ENCODE measurements at places on chromosomes 3 and 15.
A peak's percentile ranks its signal among the peaks of the same experiment; 100 is the strongest.

DNA sequence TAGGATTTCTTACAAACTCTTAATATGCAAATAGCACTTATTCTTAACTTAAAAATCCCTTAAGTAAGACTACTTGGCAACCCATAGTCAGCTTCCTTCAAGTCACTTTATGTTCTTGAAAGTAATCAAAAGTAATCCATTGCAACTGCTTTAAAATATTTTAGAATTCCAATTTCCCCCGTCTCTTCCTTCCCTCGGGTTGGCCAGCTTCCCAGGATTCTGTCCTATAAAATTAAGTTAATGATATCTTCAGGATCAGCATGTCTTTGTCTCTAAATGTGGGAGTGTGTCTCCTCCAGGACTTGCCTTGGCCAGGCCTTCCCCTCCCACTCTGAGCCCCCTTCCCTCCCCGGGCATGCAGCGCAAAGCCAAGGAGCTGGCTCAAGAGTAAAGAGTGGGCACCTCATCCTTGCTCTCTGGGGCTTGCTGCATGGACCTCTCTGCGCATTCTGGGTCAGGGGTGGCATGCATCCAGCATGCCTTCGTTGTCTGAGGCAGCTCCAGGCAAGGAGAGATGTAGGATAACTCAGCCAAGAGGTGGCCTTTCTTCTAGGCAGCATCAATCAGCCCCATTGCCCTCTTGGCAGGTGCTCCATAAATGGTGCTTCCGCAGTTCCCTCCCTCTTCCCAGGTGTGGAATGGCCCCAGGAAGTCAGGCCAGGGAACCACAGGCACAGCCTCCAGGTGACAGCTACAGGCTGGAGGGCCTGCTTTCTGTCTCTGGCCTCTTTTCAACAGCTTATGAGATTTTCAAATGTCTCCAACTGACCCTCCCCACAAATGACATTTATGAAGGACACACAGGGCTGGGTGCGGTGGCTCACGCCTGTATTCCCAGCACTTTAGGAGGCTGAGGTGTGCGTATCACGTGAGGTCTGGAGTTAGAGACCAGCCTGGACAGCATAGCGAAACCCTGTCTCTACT lies 108.7 kb upstream of the ALDH1A3 start:
- DNase-seq: no peak

DNA sequence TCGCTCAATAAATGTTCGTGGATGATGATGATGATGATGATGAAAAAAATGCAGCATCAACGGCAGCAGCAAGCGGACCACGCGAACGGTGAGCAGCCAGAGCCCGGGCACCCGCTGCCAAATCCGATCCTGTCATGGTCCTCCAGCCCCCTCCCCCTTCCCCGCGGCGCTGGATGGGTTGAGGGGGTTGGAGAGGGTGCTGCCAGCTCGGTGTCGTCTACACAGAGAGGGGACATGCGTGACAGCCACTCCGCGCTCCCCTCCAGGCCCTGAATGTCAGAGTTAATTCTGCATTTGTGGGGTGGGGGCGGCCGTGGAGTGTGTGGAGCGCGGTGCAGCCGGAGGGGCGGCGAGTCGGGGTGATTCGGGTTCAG lies 722 bp downstream of the CACNA1D start:
- peak; percentile 21 for DNase-seq

DNA sequence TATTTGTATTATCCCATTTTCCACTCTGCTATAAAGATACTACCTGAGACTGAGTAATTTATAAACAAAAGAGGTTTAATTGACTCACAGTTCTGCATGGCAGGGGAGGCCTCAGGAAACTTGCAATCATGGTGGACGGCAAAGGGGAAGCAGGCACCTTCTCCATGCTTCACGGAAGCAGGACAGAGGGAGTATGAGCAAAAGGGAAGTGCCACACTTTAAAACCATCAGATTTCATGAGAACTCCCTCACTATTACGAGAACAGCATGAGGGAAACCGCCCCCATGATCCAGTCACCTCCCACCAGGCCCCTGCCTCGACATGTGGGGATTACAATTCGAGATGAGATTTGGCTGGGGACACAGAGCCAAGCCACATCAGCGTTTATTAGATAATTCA lies 172.8 kb downstream of the NR2F2 start:
- DNase-seq: no peak

DNA sequence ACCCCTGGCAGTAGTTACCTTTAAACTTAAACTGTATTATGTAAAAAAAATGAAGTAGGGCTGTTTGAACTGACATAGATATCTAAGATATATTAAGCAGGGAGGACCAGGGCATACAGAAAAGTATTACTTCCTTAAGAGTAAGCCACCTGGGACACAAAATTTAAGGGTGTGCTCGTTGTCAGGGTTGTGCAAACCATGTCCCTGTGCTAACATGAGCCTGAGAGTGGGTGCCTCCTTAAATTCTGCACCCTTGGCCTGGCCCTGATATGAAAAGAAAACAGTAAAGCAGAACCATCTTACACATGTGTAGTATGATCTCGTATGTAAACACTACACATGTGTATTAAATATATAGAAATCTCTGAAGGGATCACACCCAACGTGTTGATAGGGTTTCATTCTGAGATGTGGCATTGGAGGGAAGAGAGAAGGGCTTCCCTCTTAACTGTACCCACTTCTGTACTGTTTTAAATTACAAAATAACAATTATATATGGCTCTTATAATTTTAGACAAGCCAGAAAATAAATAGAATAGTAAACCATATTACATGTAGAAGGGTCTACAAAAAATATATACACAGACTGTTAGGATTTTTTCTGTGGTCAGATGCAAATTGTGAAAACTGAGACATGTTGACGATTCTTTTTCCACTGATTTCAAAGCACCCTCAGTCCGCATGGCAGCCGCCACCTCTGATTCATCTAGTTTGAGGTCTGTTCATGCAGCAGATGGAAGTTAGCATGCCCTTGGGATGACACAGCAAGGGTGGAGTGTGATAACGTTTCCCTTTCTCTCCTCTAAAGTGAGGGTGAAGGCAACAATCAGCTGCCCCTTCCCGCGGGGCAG lies 400.8 kb upstream of the PROK2 start:
- DNase-seq: no peak

DNA sequence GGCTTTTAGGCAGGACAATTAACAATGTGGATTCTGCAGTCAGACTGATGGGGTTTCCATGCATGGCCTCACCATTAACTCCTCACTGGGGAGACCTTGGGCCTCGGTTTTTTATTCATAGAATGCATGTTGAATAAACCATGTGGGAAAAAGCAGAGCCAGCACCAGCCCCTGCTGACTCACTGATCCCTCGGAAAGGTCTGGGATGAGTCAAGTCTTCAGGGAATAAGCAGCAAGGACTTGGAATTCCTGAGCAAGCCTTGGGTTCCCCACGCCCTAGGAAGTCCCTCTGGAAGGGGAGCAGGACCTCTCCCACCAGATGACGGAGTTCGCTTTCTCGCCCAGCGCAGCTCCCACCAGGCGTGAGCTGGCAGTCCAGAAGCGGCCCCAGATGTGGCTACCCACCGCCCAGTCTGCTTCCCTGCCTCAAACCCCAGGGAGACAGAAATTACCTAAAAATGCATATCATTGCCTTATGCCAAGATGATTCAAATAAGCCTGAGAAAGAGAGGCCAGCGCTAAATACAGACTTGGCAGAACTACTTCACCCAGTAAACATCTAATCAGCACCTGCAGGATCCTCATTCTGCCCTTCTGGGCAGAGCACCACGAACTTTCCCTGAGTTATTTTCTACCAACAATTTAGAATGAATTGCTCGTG lies 45.4 kb downstream of the BTD start:
- peak; percentile 69 for DNase-seq

- DNase-seq: no peak
These were observed 7.0 kb upstream of the TM4SF18 start for GRCh38 chr3:149340310-149340933.

- DNase-seq: no peak
These were observed 3.6 kb upstream of the PRRT3 start for GRCh38 chr3:9955611-9956352.

DNA sequence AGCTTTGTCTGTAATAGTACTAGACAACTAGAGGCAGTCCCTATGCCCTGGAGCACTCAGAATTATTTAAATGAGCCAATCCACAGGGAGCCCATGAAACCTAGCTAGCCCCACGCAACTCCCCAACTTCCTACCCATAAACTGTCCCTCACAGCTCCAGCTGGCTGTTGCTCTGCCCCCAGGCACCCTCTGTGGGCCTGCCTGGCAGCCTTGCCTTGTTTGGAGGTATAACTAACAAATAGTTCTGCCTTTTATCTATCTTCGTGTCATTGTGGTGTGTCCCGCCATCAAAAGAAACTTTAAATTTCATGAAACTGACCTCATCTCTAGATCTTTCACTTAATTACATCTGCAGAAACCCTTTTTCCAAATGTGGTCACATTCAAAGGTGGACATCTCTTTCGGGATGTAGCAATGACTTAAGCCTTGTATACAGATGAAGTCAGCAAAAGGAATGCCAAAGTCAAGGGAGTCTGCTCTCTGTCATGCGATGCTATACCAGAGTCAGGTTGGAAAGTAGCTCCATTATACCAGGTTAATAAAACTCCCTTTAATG lies 1.8 kb upstream of the RTP3 start:
- no peak for DNase-seq

DNA sequence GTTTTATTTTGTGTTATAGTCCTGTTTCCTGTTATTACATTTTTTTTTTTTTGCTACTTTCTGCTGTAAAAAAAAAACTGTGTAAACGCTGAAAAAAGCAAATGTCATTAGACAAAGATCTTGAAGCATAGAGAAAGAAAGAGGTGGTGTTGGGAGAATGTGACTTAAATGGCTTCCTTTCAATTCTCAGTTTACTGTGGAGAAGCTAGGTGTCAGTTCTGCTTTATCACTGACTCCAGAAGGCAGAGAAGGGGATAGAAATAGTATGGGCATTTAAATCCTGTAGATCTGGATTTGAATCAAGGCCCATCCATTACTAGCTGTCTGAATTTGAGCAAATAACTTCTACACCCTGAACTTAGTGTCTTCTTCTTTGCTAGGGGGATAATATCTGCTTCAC lies 23.0 kb downstream of the PPM1L start:
- no peak for DNase-seq

DNA sequence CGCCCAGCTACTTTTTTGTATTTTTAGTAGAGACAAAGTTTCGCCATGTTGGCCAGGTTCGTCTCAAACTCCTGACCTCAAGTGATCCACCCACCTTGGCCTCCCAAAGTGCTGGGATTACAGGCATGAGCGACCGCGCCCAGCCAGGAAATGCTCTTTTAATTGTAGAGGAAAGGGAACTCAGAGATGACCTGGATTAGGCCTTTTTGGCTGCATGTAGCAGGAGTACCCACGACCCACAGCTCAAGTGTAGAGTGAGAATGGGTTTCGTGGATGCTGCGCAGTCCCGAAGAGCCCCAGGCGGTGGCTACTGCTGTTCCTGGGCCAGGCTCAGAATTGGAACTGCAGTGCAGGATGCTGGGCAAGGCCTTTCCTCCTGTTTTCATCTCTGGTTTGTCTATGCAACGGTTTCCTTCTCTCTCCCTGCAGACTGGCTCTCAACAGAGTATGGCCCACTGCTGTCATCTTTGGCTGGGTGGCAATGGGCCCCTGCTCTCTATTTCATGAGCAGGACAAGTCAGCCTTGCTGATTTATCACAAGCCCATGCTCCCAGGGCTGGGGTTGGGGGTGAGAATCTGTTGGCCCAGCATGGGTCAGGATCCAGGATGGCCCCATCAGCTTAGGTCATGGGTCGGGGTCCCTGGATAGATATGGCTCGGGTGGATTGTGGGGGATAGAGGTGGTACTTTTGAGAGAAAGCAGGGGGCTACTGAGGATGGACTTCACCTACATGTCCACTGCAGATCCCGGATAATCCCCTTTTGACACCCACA lies 51.2 kb downstream of the GASK1A start:
- DNase-seq: no peak

DNA sequence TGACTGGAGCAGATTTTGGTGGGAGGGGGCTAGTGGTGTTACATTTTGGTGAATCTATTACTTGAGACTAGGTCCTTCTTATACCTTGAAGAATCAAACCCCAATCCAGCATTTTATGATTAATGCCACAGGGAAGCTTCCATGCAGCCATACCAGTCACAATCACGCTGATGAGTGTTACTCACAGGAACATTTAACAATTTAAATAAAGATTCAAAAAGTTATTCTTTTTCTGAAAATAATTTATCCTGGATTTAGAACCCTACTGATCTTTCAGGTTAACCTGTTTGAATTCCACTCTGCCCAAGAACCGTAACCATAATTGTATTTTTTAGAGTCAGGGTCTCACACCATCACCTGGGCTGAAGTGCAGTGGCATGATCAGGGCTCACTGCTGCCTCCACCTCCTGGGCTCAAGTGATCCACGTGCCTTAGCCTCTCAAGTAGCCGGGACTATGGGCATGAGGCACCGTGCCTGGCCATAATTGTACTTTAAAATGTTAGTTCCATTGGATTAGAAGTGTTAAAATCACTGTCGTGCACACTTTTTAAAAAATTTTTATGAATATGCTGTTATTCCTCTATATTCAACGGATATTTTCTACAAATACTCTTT lies 929 bp upstream of the MTMR10 start:
- no peak for DNase-seq

GRCh38 chr3:38522002-38522401 lies 25.9 kb downstream of the EXOG start:
- no peak for DNase-seq

DNA sequence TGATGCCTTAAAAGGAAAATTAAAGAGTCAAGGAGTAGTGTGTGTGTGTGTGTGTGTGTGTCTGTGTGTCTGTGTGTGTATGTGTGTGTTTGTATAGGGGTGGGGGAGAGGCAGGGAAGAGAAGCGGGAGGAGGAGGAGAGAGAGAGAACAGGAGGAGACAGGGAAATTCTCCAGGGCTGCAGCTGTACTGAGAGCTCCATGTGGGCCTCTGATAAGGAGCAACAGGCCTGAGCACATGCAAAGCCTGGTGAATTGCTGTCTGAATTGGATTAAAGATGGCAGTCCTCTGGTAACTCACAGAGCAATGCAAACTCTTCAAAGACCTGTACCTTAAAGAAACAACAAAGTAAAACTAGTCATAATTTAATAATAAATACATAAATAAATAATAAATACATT lies 70.6 kb downstream of the SEMA6D start:
- no peak for DNase-seq

DNA sequence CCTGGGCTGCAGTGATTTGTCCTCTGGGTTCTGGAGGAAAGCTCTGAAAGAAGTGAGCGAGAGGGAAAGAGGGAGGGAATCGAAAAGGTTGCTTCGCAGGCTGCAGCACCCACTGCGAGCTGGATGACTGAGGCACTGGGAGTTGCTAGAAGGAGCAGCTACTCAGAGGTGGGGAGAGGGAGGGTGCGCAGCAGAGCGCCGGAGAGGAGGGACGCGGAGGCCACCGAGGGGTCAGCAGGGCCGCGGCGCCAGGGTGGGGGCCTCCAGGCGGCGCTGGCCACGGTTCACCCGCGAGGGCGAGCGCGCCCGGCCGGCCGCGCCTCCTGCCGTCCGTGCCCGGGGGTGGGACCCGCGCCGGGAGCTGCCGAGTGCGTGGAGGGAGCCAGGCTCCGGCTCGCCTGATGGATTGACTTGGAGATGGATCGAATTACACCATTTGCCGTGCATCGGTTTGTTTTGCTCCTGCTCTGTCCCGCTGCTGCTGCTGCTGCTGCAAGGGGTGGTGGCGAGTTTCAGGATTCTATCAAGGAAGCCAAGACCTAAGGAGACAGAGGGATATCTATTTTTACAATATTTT lies at the start of gene SEMA6D:
Gene SEMA6D, plus strand, starts transcription at position 470 of the 577 bp plus-strand sequence. CDS start 42,294 bp downstream, outside the sequence.
- peak; percentile 78 for DNase-seq

- no peak for DNase-seq
These were observed 31.3 kb upstream of the GATM start for GRCh38 chr15:45409596-45409995.
